ENCODE measurements at places on chromosomes 11 and 22.
A peak's percentile ranks its signal among the peaks of the same experiment; 100 is the strongest.

DNA sequence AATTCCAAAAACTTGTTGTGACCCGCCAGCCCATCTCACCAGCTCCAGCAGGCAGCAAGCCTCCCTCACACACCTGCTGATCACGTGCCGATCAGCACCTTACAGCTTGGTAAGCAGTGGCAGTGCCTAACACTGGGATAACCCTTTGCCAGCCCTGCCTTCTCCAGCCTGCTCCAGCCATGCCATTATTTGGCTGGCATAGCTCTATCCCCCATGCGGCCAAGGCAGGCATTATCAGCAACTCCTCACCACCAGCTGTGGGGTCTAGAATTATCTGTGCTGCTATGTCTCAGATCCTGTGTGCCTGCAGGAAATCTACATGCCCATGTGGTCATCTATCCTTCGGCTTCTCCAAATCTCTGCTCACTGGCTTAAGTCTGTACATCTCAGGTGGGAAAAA, 215.0 kb downstream of the ST3GAL4 start:
- DNase-seq: no peak

- DNase-seq: no peak
Observed at GRCh38 chr22:44891791-44892190, 118.0 kb downstream of the PHF21B start.

- DNase-seq: no peak
Observed at GRCh38 chr11:93513772-93514171, 29.4 kb downstream of the SMCO4 start.

DNA sequence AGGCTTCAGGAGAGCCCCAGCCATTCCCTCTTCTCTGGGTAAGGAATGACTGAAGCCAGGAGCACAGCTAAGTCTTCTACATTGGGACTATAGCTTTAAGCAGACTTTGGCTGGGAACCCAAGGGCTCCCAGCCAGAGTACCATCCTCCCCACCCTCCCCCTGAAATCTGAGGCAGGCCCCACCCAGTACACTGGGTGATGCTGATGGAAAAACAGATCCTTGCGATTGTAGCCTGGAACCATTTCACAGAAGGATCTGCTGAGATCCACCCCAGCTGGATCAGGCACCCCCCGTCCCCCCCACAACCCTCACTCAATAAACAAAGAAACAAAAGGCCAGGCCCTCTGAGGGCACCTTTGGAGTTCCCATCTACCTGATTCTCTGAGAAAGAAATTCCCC, 39.8 kb downstream of the IL18BP start:
- DNase-seq: peak; percentile 65

GRCh38 chr11:125946712-125947418, 1.0 kb downstream of the VSIG10L2 start:
- no peak for DNase-seq

DNA sequence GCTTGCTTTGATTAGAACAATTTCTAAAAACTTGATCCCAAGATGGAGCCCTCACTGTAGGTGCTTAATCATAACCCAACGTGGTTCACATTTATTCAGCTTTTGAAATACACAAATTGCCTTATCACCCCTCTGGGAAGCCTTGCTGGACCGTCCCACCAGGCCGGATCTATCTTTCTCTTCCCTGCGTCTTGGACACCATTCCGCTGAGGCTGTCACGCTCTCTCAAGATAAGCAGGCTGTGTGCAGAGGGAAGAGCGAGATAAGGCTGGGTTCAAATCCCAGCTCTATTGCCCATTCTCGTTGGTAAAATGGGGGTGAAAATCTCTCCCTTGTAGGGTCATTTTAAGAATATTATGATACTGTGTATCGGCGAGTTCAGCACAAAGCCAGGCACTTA, 20.5 kb upstream of the TP53I11 start:
- no peak for DNase-seq

GRCh38 chr11:18697576-18697975, 1.0 kb upstream of the TMEM86A start:
- DNase-seq: no peak

GRCh38 chr11:44866286-44866685, 84.4 kb downstream of the TP53I11 start:
- DNase-seq: no peak

GRCh38 chr11:93842461-93842860, 8.0 kb downstream of the VSTM5 start:
- DNase-seq: peak; percentile 91

GRCh38 chr11:112459001-112459400, 198.3 kb upstream of the PLET1 start:
- DNase-seq: peak; percentile 11

DNA sequence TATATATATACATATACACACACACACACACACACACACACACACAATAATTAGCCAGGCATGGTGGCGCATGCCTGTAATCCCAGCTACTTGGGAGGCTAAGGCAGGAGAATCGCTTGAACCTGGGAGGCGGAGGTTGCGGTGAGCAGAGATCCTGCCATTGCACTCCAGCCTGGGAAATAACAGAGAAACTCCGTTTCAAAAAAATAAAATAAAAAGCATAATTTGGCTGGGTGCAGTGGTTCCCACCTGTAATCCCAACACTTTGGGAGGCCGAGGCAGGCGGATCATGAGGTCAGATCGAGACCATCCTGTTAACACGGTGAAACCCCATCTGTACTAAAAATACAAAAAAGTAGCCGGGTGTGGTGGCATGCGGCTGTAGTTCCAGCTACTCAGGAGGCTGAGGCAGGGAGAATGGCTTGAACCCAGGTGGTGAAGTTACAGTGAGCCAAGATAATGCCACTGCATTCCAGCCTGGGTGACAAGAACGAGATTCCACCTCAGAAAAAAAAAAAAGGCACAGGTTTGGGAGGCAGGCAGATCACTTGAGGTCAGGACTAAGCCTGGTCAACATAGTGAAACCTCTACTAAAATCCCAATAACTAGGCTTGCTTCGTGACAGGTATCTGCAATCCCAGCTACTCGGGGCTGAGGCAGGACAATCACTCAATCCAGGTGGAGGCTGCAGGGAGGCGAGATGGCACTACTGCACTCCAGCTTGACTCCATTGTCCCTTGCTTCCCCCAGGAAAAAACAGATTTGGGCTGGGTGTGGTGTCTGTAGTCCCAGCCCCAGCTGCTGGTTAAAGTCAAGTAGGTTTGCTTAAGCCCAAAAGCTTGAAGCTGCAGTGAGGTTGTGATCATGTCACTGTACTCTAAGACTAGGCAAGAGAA, 11.8 kb upstream of the WDR74 start:
- DNase-seq: peak; percentile 52

- peak; percentile 85 for DNase-seq
Observed at GRCh38 chr11:123246749-123247495, 51.9 kb upstream of the CLMP start.

GRCh38 chr22:17913801-17914347, 110.5 kb downstream of the MICAL3 start:
- DNase-seq: no peak

DNA sequence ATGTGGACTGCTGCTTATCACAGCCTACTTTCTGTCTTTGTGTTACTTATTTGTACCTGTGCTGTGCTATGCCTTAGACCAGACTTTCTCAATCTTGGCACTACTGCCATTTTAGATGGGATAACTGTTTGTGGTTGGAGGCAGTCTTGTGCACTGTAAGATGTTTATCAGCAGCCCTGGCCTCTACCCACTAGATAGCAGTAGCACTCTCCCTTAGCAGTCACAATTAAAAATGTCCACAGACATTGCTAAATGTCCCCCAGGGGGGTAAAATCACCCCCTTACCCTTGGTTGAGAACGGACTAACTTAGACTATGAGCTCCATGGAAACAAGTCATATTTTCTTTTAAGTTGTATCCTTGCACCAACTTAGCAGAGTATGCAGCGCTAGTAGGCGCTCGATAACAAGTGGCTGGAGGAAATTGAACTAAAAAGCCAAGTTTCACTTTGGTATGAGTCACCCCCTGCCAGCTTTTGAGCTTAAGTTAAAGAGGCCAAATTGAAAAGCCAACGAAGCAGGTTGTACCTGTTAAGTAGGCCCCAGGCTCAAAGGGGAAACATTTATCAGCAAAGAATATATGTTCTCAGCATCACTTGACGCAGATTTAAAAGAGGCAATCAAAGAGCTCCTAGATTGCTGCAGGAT, 304.8 kb upstream of the SORL1-AS1 start:
- no peak for DNase-seq

- DNase-seq: no peak
Observed at GRCh38 chr11:46335271-46335670, 12.0 kb upstream of the DGKZ start.

- DNase-seq: no peak
Observed at GRCh38 chr22:39301108-39301507, 18.3 kb downstream of the RPL3 start.

DNA sequence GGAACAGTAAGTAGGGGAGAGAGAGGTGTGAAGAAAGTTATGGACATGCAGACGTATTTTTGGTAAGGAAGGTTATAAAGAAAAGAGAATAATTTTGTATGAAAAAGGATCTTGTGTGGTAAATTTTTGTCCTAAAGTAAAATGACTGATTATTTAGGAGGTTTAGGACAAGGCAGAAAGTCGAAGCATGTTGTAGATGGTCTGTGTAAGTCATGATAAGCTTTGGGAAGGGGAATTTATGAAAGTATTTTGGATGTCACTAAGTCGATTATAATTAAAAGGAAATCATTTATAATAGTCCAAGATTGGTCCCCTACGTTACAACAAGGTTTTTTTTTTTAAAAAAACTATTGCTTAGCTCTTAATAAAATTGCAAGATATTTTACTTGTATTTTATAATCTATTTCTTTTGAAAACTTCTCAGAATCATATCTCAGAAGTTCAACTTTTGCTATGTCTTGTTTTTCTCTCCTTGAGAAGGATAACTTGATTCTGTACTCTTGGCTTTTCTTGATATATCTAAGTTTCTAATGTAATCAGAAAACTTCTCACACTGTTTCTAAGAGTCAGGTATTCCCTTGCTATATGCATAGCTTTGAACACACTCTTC, 10.9 kb upstream of the CABP2 start:
- peak; percentile 44 for DNase-seq

- DNase-seq: no peak
Observed at GRCh38 chr11:26287067-26287518, 44.8 kb upstream of the ANO3 start.

DNA sequence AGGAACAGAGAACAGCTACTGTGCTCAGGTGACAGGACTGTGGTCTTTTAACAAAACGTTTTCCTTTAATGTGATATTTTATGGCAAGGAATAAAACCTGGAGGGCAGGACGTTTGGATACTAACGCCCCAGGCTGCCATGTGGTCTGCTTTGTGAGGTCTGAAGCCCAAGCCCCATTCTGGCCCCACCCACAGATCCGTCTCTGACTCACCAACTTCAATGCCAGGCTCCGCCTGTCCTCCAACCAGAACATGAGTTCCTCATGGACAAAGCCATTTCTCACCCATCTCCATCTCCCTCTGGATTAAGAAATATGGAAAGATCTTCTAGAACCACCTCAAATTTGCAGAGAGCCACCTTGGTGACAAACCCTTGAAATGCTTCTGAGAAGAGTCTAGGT, 148.8 kb downstream of the CRYBB2 start:
- DNase-seq: peak; percentile 69

- DNase-seq: no peak
Observed at GRCh38 chr11:112794331-112794846, 166.8 kb upstream of the NCAM1 start.

DNA sequence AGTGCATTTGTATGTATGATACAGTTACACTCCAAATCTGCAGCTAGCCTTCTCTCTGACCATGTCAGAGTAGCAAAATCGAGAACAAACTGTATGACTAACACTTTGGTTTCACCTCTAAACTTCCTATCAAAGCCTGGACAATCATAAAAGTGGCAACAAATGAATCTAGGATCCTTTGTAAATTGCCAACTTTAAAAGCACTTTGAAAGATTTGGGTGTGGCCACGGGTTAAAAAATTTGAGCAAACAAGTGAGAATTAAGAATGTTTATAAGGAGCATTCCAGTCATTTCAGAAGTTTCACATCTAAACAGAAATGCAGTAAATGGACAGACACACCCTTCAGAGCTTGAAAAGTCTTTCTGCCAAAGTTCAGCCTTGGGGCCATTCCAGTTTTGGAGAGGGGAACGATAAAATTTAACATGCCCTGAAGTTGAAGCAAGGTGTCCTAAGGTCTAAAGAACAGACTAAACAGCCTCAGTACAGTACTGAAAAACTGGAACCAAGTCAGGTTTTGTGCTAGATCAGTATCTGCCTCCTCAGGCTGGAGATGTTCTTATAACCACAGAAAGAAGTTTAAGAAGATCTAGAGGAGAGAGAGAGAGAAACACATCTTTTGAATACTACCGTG, 181.9 kb upstream of the BDNF start:
- DNase-seq: peak; percentile 3

- peak; percentile 52 for DNase-seq
Observed at GRCh38 chr11:127493330-127494022, 492.9 kb upstream of the KIRREL3 start.

GRCh38 chr11:12356944-12357655, 20.3 kb upstream of the PARVA start:
- no peak for DNase-seq

DNA sequence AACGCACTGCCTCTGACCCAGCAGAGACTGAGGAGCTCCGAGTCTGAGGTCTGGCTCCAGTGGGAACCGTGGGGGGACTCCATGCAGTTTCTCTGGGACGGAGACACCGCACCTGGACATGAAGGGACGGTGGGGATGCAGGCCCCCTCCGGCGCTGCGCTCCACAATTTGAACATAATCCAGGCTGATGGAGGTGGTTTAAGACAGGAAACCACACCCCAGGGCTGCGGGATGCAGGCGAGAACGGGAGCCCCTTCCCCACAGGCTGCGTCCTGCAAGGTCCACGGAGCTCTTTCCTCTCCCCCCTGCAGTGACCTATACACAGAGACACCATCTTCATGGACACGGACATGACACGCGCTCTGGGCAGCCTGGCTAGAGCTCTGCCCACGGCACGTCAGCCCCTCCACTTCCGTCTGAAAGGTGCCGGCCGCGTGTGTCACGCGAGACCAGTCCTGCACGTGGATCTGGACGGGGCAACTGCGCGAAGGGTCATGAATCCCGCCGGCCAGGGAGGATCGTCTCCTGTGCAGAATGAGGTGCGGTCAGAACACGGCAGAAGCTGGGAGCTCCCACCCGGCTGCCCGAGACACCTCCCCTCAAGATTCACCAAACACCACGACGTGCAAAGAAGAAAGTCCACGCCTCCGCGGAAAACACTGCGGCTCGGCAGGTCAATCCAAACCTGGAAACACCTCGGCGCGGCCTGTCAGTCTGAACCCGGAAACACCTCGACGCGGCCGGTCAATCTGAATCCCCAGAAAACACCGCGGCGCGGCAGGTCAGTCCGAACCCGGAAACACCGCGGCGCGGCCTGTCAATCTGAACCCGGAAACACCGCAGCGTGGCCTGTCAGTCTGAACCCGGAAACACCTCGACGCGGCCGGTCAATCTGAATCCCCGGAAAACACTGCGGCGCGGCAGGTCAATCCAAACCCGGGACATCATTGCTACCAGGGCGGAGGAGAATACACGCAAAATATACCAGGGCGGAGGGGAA, 212.4 kb downstream of the BRD1 start:
- DNase-seq: no peak

GRCh38 chr11:41177791-41178190, 281.7 kb downstream of the LRRC4C start:
- DNase-seq: peak; percentile 6

All from MCF 10A (cell line).